HCEC 1CT (cell line): ENCODE measurements at places on chromosomes 2 and 18.

DNA sequence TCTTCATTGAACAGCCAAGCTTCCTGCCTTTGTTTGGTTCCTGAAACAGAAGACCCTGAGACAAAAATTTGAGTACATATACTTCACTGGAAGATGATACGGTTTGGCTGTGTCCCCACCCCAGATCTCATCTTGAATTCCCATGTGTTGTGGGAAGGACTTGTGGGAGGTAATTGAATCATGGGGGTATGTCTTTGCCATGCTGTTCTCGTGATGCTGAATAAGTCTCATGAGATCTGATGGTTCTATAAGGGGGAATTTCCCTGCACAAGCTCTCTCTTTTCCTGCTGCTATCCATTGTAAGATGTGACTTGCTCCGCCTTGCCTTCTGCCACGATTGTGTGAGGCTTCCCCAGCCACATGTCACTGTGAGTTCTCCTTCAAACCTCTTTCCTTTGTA is 76.5 kb downstream of the BABAM2 start:
- no peak for DNase-seq

DNA sequence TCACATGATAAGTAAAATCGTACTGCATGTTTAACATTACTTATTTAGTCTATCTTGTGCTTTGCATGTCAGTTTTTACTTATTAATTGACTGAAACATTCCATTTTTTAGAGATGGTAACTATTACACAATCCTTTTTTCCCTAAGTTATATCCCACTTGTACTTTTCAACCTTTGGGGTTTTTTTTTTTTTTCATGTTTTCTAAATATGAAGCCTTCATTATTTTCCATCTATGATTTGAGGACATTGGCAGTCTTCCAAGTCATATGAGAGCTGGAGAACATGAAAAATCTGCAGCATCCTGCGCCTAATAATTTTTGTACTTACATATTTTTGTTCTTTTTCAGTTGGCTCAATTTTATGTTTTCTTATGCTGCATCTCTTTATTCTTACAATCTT is 113.9 kb downstream of the MYO1B start:
- DNase-seq, result no peak

GRCh38 chr2:151770995-151771394 is 36.7 kb upstream of the NEB start:
- no peak for DNase-seq

GRCh38 chr2:40249577-40249976 is 202.3 kb downstream of the SLC8A1 start:
- DNase-seq, result no peak

DNA sequence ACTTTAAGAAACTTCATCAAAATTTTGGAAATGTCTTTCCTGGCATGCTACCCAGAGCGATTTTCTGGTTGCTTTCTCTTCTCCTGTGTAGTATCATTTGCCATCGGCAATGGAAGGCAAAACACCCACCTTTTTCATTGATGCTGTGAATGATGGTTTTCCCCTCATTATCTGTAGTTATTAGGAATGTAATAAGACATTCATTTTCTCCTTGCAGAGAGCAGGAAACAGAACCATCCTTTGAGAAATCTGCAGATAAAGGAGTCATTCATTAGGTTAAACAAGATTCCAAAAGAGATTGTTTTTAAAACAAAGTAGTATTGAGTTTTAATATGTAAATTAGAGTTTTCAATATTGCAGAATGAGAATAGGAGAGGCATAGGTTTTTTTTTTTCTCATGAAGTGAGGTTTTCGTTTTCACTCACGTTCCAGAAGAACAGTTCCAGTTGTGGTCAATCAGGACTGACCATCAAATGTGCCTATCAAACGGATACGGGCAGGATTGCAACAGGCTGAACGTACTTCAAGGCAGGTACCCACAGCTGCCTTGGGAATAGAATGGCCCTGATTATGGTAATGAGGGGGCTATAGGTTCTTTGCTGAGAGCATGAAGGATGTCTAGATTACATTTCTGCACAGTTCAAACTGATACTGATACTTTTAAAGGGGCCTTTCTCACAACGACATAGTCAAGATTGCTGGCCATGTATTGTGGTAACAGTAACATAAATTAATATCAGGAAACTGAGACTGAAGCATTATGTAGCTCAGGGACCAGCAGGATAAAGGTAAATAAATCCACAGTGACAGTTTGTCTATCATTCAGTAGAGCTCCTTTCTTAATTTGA is 49.8 kb upstream of the PLA2R1 start:
- no peak for DNase-seq
